ENCODE measurements at places on chromosomes 6 and 20.

- no peak for DNase-seq
These were observed 12.5 kb downstream of the ERMARD start for GRCh38 chr6:169763881-169764280.

DNA sequence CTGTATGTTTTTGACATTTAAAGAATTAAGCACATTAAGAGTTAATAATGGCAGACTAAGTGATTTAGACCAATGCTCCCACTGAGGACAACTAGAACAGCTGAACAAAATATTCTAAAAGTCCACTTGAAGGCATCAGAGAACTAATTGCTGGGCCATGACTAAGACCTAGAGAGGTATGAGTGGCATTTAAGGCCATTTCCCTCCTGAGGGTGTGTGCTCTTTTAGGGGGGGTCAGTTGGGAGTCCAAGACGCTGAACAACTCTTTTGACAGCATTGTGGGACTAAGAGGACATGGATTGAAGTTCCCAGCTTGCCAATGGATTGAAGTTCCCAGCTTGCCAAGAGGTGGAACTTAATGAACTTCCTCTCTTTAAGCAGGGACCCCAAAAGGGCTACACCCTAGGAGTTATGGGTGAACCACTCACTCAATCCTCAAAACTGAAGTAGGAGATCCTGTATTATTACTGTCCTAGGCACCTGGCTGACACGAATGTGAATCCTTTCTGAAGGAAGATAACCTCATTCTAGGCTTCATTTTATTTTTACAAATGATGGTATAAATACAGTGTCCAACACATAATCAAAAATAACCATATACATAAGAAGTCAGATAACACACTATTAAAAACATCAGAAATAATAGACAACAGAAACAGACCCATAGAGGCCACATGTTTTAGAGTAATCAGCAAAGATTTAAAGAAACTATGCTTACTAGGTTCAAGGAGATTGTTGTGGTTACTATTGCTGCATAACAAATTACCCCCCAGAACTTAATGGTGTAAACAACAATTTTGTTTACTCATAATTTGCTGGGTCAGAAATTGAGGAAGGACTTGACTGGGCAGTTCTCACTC is 175.1 kb downstream of the VEGFA start:
- no peak for DNase-seq

DNA sequence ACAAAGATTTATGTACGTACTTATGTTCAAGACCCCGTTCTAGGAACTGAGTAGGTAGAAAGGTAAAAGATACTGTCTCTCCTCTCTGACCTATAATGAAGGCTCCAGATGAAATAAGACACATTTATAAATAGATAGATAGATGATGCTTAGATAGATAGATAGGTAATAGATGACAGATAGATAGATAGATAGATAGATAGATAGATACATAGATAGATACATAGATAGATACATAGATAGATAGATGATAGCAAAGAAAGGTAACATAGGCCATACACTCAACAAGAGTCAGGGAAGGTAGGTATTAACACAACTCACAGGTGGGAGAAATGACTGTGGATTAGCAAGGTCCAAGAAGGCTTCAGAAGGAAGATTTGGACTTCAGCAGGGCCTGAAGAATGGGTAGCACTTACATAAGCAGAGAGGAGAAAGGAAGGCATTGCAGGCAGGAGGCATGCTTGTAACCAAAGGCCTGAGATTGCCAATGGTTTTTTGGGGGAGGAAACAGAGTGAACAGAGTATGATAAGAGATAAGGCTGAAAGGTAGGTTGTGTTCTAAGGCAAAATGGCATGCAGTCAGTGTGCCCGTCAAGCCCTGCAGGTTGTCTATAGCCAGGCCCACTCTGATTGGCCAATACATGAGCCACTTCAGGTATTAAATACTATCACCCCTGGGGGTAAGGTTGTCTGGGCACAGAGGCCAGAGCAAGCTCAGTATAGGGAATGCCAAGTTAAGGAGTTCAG is 7.7 kb upstream of the MYB start:
- DNase-seq = no peak

DNA sequence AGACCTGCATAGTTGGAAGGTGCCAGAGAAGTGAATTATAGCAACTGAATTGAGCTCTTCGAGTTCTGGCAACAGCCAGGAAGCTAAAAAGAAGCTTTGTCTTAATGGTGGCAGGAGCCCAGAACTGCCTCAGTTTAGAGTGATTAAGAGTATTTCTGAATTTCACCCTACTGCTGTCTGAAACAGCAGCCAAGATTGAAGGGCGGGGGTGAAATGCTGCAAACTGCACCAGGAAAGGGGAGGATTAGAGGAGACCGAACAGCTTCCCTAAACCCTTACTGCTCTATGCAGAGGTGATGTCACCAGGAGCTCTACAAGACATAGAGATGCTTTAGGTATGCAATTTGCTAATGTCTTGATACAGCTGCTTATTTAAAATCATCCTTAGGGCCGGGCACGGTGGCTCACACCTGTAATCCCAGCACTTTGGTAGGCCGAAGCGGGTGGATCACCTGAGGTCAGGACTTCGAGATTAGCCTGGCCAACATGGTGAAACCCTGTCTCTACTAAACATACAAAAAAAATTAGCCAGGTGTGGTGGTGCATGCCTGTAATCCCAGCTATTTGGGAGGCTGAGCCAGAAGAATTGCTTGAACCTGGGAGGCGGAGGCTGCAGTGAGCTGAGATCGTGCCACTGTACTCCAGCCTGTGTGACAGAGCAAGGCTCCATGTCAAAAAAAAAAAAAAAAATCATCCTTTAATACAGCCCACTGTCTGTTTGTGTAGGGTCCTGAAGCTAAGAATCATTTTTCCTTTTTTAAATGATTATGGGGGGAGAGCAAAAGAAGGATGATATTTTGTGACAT is 91.7 kb upstream of the IYD start:
- DNase-seq = no peak

DNA sequence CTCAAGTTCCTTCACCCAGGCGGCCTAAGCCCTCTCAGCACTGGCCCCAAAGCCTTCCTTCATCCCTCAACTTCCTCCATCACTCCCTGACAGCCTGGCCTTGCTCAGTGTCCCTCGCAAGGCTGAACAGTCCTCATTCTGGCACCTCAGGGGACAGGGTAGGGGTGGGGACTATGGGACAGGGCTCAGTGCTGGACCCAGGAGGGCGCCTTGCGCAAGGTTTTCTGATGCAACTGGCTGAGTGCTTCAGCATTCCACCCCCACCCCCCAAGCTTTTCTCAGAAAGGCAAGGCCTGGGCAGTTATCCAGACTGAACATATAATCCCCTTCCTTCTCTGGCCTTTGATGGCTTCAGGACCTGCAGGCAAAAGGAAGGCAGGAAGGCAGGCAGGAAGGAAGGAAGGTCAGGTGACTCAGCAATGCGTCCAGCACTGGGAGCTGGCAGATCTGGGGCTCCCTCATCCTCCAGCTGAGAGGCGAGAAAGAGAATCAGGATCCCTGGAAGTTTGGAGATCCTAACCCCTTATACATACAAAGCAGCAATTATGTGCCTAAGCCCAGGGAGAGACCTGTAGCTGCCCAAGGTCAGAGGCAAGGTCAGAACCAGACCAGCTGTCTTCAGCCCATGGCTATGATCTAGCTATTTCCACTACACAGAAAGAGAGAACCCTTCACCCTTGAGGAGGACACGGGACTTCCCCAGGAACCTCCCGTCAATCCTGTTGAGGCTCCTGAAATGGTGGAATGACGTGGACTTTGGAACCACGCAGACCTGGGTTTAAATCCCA is 8.6 kb upstream of the TRIB3 start:
- DNase-seq = no peak

DNA sequence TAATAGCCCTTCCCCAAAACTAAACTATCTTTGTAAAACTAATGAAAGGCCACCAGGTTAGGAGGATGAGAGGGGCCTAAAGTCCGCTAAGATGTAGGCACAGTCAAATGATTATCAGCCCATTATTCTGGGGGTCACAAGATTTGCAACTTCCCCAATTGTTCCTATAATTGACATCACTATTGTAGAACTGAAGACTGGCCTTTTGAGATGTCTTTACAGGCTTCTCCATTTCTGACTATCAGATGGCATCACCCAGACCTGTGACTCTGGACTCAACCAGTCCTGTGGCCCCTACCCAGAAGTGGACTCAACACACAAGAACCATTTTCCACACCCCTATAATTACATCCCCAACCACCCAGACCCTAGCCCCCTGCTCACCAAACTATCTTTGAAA is 61.5 kb upstream of the MAP7 start:
- no peak for DNase-seq

DNA sequence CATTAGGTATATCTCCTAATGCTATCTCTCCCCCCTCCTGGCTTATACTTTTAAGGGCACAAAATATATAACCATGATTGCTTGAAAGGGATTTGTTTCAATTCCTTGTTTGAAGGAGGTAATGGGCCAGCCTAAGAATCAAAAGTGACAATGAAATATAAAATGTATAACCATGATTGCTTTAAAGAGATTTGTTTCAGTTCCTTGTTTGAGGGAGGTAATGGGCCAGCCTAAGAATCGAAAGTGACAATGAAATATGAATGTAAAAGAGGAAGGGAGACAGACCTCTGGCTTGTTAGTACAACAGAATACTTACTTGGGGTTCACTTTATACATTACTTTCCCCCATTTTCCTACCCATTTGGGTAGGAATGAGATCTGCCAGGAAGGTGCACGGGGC is 55.5 kb downstream of the FOXC1 start:
- DNase-seq = no peak

DNA sequence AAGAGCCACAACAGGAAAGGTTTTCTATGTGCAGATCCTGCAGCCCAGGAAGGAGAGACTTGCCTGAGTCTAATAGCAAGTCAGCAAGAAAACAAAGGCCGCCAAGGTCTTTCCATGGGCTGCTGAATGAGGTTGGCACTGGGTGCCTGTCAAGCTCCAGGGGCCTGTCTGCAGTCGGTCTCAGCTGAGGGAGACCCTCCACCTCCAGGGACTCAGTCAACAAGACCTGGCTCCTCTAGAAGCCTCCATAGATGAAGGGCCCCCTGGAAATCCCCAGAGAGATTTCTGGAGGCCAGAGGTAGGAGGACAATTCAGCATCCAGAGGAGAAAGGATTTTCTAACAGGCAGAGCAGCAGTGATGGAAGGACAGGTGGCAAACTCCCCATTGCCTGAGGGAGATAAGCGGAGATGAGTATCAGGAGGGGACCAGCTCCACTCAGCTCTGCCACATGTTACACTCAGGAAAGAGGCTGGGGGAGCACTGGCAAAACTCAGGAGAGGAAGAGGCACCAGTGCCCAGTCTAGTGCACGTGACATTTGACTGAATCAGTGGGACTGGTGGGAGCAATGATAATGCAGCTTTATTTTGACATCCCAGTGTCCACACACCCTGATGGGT is 33.5 kb upstream of the FKBP1A start:
- no peak for DNase-seq

GRCh38 chr20:43691928-43692524 is 25.1 kb downstream of the MYBL2 start:
- DNase-seq = peak; percentile 79

GRCh38 chr20:51573576-51574243 is 31.2 kb upstream of the NFATC2 start:
- no peak for DNase-seq

GRCh38 chr6:108883172-108883571 is 35.0 kb downstream of the ARMC2 start:
- no peak for DNase-seq

GRCh38 chr6:43770372-43771209 is 580 bp downstream of the VEGFA start:
- DNase-seq = peak; percentile 45

DNA sequence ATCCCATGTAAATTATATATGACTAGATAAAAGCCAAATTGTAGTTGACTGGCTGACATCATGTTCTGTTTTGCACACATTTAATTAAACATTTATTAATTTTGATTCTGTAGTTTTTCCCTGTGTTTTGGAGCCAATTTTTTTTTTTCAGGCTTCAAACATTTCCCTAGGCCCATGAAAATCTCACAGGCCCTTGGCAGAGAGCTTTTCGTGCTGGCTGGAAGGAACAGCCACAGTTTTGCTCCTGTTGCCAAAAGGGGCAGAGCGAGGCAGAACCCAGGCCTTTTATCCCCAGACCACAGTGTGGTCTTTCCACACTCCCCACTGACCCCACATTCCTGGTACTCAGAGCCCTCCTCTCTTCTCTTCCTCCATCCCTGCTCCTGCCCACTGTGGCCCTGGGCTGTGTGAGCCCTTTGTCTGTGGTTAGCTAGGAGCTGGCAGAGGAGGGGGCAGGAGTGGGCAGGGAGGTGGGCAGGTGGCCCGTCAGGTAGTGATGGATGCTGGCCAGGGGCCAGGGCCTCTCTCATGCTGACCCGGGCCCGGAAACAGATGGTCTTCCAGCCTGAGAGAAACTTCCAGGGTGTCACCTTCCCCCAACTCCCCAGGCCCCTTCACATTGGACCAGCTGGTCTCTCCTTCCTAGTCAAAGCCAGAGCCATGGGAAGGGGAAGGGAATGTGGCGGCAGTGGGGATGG is 19.4 kb upstream of the CCM2L start:
- DNase-seq = no peak

GRCh38 chr6:125831659-125832058 is 40.9 kb downstream of the NCOA7 start:
- DNase-seq = no peak

DNA sequence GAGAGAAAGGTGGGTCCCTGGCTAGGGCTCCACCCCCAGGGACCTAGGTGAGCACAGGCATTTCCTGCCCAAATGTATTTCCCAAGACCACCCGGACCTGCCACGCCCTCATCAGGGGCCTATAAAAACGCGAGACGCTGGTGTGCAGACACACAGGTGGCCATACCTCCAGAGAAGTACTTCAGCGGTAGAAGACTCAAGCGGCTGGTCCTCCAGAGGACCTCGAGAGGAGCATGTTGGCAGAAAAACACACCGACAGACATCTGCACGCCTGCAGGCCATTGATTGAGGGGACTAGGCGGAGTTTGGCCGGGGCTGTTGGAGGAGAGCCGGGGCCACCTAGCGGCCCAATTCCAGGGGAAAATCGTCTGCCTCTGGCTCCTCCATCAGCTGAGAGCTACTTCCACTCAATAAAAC is 695.8 kb upstream of the MMS22L start:
- no peak for DNase-seq

- DNase-seq = no peak
These were observed 109.5 kb downstream of the TRIM27 start for GRCh38 chr6:28814032-28814976.

GRCh38 chr6:6699741-6700367 is 111.3 kb downstream of the LY86 start:
- no peak for DNase-seq

DNA sequence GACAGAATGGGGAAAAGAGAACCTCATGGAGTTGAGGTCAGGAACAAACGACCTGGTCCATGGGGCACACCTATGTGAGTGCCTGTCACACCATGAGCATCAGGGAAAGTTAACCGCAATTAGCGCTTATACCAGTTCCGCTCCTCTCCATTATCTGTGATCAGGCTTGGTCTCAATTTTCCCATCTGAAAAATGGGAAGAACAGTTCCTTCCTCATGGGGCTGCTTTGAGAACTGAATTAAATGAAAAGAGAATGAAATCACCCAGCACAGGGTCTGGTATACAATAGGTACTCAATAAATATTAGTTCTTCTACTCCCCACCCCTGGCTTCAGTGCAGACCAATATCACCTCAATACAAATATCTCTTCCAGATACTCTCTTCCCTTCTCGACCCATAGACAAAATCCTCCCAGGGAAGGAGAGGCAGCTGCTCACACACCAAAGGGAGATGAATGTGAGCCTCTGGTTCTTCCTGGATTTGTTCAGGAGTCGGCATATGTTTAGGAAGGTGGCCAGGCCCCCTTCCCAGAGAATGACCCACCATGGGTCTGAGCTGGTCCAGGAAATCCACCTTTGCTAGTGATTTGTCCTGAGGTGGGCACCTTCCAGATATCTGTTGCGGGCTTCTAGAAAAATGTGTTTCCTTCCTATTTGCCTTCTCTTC is 2.4 kb upstream of the PTGIS start:
- no peak for DNase-seq
